Bronchial epithelial cell (primary cell): ENCODE measurements at places on chromosomes 7 and 10. TPM values are rescaled to one million over a fixed set of nuclear protein-coding genes. Genes with fewer than 3 reads are reported as not detected.

Gene NAPEPLD
- 1.4 and 2.6 TPM in 2 replicates for total RNA-seq

Gene PRSS37
- not detected in 2 replicates for total RNA-seq

Gene SH2D4B
- total RNA-seq, result under 0.01 TPM in 2 replicates

Gene KCP
- 0.53 and 1.3 TPM in 2 replicates for total RNA-seq

Gene MMP21
- not detected in 2 replicates for total RNA-seq

Gene MAT1A
- not detected in 2 replicates for total RNA-seq

Gene PON3
- 0.64 and 1.3 TPM in 2 replicates for total RNA-seq

Gene OR2A1
- total RNA-seq, result not detected in 2 replicates

Gene SERPINE1
- total RNA-seq, result 20.6 and 54.2 TPM in 2 replicates

Gene SPDYE8
- not detected in 2 replicates for total RNA-seq

Gene ABCC2
- total RNA-seq, result 0.53 and 1.0 TPM in 2 replicates

Gene CYP3A4
- total RNA-seq, result 0.26 TPM in 1 of 2 replicates, not detected in the other

Gene PILRA
- total RNA-seq, result 0.13 TPM in 1 of 2 replicates, not detected in the other

Gene HABP2
- not detected in 2 replicates for total RNA-seq

Gene GNGT1
- total RNA-seq, result not detected in 2 replicates

Gene AMPH
- total RNA-seq, result not detected in 2 replicates
